ENCODE measurements at places on chromosomes 7 and 10.

- peak; percentile 25 for DNase-seq
Observed at GRCh38 chr10:119542988-119543813, 682 bp upstream of the RGS10 start.

DNA sequence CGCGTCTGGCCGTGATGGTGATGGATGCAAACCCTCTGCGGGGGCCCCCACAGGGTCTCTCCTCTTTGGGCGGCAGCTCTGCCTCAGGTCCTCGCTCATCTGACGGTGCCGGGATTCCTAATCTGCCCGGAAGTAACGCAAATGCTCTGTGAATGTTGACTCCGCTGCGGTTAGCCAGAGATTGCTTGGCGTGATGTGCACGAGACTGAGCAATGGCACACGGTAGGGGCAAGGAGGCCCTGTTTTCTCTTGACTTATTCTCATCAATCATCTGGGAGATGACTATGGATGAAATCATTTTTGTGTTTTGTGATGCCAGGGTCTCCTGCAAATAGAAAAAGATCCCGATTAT is 116.5 kb upstream of the ADAM12 start:
- DNase-seq, result no peak

- DNase-seq, result no peak
Observed at GRCh38 chr10:117399341-117400196, 24.3 kb upstream of the PDZD8 start.

DNA sequence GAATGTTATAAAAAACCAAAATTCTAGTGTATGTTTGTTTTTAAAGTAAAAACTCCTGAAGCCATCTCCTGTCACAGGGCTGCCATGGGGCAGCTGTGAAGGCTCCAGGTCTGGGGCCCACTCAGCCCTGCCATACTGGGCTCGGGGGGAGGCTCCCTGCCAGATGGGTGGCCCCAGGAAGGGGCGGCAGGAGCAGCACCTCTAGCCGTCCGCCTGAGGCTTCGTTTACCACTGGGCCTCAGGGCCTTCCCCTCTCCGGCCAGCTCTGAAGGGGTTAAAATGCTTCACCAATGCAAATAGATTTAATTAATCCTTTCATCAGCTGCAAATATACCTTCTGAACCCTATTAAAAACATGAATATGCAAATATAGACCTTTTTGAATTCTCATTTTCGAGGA is 139.0 kb downstream of the ELFN1 start:
- no peak for DNase-seq

DNA sequence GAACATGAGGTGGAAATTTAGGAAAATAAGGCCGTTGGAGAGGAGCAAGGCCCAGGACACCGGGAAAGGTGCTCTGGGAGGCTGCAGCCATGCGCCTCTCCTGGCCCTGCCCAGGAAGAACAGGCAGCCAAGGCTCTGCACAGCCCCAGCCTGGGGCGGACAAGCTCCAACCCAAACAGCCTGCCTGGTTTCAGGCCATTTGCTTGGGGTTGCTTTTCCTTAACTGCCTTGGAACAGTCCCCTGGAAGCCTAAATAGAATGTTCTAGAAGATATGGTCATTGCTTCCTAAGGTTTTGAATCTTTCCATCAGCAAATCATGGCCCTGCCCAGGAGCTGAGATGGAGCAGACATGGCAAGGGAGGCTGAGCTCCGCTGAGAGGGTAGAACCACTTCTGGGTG is 11.0 kb downstream of the VSTM4 start:
- DNase-seq, result no peak

GRCh38 chr7:54728411-54728810 is 30.6 kb downstream of the SEC61G start:
- DNase-seq, result no peak

DNA sequence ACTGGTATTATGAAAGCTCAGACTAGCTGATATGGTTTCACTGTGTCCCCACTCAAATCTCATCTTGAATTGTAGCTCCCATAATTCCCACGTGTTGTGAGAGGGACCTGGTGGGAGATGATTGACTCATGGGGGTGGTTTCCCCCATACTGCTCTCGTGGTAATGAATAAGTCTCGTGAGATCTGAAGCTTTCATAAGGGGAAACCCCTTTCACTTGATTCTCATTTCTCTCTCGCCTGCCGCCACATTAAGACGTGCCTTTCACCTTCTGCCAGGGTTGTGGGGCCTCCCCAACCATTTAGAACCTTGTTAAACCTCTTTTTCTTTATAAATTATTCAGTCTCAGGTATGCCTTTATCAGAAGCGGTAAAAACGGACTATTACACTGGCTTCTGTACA is 40.3 kb downstream of the COL13A1 start:
- DNase-seq, result no peak

DNA sequence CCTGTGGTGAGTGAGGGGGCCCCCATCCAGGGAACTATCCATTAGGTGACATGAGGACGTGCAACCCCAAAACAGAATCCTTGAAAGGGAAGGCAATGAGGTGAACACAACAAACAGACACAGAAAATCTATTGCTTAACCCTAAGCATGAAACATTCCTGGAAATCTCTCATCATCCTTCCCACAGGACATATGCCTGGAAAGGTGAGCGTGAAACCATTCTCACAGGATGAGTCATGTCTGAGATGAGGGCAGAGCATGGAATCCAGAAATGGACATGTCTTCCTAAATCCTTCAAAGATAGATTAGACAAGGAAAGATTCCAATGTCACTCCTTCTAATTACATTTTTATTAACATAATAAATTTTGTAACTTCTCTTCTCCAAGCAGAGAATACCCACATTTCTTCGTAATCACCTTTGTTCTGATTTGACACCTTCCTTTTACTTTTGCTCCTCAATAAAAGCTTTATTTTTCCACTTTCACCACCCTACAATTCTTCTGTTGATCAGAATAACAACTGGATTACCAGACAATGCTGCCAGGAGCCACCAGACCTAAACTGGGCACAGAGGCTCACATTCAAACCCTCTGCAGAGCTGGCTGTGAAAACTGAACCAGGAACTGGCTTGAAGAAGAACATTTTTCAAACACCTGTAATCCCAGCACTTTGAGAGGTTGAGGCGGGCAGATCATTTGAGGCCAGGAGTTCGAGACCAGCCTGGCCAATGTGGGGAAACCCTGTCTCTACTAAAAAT is 67.2 kb downstream of the COBL start:
- DNase-seq, result no peak

- no peak for DNase-seq
Observed at GRCh38 chr7:78510580-78511188, 712.1 kb downstream of the PHTF2 start.

DNA sequence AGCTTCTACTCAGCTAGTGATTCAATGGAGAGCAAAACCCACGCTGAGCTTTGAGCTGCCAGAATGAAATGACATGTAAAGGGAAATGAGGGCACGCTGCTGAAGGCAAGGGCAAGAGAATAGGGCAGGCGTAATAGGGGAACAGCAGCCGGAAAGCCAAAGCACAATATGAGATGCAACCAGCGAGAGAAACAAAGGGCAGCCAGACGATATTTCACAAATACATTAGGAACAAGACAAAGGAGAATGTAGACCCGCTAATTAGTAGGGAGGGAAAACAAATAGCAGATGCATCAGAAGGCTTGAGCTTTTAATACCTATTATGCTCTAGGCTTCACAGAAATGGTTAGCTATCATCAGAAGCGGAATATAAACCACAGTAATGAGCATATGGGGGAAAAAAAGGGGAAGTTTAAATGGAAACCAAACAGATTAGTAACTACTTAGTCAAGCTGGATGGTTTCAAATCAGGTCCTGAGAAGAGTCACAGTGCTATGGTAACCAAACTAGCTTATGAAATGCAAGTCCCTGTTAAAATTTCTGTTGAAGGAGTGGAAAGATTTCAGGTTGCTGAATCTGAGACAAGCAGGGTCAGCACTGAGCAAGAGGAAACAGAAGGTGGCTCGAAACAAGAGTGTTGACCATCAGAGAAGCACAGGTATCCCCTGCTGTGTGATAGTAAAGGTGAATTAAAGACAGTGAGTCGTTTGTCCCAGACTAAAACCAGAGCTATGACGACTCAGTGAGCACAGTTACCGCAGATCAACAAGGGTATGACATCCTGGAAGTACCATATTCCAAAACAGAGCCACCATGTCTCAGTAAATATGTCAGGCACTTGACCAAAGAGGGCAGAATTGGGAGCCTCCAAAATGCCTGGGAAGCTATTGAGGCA is 496.9 kb upstream of the CELF2 start:
- no peak for DNase-seq

DNA sequence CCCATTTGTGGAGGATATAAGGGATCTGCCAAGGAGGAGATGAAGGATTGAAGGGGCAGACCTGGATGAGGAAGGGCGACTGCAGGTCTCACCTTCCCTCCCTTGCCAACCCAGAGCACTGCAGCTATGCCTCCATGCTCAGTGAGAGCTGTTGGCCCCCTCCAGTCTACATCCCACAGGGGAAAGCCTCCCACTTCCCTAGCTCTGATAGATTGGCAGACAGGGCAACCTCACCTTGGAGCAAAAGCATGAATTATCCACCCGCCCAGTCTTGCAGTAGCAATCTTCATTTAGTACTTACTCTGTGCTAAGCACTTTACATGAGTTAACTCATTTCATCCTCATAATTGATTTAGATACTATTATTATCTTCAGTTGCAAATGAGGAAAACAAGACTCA is 70.4 kb upstream of the SMNDC1 start:
- DNase-seq, result no peak

- DNase-seq, result no peak
Observed at GRCh38 chr7:44290252-44290620, 35.2 kb downstream of the CAMK2B start.
